ENCODE measurements at places on chromosomes 1 and 21. TPM values are rescaled to one million over a fixed set of nuclear protein-coding genes. Genes with fewer than 3 reads are reported as not detected.

GRCh38 chr21:27425172-27425571 is 458.3 kb upstream of the ADAMTS5 start:
- no peak for DNase-seq

DNA sequence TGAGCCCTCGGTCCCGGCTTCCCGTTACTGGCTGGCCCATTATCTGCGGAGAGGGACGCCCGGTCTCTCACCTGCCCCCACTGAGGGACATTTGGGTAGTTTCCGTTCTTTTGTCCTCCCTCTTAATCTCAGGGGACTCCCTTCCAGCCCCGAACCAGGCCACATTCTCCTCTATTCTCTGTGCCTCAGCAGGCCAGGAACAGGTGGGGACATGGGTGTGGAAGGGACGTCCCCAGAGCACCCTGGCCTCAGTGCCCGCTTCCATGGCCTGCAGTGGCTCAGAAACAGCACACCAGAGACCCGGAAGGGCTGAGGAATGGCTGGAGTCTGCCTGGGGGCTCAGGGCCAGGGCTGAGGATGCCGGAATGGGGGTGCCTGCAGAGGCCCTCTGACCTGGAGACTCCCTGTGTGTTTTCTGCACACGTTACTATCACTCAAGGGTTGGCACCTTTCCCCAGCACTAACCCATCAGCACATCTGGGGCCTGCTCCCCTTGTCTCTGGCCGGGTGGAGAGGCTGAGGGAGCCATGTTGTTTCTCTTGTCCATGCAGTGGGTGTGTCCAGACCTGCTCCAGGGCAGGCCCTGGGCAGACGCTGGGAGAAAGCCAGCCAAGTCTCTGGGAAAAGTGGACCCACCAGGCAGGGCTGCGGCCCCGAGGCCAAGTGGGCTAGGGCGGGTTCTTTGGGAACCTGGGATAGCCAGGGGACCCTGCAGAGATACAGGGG is 10.0 kb upstream of the DNMT3L start:
- DNase-seq: no peak

DNA sequence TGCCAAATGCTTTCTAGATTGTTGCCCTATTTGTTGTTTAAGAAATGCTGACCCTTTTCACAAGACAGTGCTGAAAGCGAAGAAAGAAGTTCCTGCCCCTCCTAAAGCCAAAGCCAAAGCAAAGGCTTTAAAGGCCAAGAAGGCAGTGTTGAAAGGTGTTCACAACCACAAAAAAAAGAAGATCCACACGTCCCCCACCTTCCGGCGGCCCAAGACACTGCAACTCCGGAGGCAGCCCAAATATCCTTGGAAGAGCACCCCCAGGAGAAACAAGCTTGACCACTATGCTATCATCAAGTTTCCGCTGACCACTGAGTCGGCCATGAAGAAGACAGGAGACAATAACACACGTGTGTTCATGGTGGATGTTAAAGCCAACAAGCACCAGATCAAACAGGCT is 55.7 kb downstream of the PSMG1 start:
- no peak for DNase-seq

GRCh38 chr1:187588917-187589316 is 760.2 kb downstream of the PLA2G4A start:
- no peak for DNase-seq

The BLACAT1 gene
- 0.21 TPM for total RNA-seq

- no peak for DNase-seq
Observed at GRCh38 chr1:192775631-192776030, 33.2 kb upstream of the RGS2 start.

DNA sequence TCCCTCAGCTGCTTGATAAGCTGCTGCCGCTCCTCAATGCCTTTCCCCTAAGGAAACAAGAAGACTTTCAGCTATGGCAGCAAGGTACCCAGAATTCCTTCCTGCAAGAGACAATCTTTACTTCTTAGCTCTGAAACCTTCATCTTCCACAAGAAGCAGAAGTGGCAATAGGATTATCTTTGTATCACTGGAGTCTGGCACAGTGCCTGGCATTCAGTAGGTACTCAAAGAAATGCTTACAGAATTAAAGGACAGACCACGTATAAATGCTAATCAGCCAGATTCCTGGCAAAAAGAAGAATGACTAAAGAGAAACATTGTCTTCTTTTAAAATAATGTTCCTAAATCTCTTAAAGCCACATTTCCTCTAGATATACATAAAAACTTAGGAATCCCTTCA is 43.7 kb downstream of the SLC27A3 start:
- DNase-seq: no peak
